ENCODE measurements at places on chromosomes 3 and 15. TPM values are rescaled to one million over a fixed set of nuclear protein-coding genes. Genes with fewer than 3 reads are reported as not detected.

Gene ANKDD1A
- 15.6 TPM for total RNA-seq

Gene INSYN1
- total RNA-seq = 30.1 TPM

DNA sequence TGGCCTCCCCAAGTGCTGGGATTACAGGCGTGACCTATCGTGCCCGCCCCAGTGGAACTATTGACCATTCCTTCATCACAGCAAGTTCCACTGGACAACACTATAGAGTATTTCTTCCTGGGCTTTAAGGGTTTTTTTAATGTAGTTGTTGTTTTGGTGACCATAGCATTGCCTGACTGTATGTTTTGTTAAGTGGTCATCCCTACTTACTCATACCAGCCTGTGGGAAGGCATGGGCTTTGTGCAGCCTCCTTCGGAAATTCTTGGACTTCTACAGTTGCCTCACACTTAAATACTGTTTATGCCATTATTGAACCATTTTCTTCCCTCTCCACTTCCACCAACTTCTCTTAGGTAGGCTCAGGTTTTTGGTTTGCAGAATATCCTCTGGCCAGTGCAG lies 19.9 kb upstream of the ALPK3 start:
- no peak for DNase-seq

DNA sequence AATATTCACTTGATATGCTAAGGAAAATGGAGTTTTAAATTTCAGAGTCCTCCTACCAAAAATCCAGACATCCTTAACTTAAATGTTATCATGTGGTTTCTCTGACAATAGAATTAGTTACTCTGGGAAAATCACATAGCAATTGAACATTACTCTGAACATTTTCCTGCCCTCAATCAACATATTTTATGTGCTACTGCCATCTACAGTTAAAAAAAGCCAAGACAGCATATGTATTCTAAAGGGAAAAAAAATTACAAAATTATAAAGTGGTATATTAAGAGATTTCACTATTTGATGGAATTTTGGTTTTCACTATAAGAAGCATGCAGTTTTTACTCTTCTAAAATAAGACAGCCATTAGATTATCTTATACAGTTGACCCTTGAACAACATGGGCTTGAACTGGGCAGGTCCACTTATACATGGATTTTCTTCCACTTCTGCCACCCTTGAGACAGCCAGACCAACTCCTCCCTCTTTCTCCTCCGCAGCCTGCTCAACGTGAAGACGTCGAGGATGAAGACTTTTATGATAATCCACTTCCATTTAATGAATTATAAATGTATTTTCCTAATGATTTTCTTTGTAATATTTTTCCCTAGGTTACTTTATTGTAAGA lies 122.3 kb downstream of the ATP1B3 start:
- no peak for DNase-seq

GRCh38 chr15:72319985-72320671 lies at the start of gene CELF6:
CELF6 (minus strand) TSS chr15:72320157; CDS start chr15:72319874, 283 bp downstream.
- peak; percentile 86 for DNase-seq

Gene CPEB1
- 2.8 TPM for total RNA-seq

Gene ESYT3
- total RNA-seq = 0.31 TPM

Gene FAM3D
- total RNA-seq = not detected

DNA sequence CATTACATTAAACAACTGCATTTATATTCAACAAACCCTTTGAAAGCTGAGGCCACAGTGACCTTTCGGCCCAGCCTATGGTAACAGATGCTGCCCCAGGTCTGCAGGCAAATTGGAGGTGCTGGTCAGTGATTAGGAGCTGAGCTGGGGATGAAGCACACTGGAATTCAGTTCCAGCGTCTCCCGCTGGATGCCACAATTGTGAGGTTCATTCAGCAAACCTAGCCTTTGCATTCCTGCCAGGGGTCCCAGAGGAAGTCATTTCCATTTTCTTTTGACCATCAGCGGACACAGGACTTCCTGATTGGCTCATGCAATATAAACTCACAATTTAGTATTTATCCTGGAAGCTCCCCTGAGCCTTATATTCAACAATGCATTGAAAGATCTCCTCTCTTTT lies 89.5 kb downstream of the IL20RB start:
- no peak for DNase-seq

DNA sequence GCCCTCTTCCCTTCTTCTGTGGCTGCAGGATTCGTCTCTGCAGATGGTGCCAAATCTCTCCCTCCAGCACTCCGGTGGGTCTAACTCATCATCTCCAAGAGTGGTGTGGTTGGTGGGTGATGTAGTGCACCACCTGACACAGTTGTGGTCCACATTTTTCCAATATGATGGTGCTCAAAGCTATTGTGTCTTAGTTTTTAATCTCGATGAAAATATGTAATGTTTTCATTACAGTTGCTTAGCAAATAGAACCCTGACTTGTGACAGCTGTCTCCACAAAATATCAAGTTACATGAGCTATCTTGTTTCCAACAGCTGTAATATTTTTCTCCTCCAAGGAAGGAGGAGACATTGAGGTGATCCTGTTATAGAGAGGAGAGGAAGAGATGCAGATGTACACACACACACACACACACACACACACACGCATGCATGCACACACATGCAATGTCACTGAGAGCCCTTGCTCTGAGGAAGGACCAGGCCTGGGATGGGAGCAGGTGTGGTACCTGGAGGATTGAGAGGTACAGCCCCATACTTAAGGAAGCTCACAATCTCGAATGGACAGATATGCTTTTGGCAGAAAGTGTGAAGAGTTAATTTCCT lies 15.7 kb upstream of the ESYT3 start:
- no peak for DNase-seq

GRCh38 chr15:89370120-89370977 lies 35.7 kb upstream of the POLG start:
- no peak for DNase-seq

GRCh38 chr15:42796955-42797782 lies 60.2 kb upstream of the CDAN1 start:
- no peak for DNase-seq

Gene APOD
- total RNA-seq = 3.6 TPM

DNA sequence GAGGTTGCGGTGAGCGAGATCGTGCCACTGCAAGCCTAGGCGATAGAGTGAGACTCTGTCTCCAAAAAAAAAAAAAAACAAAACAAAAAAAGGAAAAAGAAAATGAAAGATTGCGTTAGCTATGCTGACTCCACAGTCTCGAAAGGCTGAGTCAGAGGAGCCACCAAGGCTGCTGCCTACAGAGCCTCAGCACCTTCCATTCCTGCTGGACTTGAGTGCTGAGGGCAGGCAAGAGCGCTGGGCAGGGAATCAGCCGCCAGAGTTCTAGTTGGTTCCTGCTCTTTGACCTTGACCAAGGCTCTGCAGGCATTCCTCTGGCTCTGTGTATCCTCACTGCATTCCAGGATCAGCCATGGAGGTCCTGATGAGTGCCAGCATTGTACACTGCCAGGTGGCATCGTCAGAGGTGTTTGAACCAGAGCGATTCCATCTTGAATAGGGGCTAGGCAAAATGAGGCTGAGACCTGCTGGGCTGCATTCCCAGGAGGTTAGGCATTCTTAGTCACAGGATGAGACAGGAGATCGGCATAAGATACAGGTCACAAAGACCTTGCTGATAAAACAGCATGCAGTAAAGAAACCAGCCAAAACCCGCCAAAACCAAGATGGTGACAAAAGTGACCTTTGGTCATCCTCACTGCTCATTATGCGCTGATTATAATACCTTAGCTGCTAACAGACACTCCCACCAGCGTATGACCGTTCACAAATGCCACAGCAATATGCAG lies 5.9 kb downstream of the MESP2 start:
- no peak for DNase-seq

DNA sequence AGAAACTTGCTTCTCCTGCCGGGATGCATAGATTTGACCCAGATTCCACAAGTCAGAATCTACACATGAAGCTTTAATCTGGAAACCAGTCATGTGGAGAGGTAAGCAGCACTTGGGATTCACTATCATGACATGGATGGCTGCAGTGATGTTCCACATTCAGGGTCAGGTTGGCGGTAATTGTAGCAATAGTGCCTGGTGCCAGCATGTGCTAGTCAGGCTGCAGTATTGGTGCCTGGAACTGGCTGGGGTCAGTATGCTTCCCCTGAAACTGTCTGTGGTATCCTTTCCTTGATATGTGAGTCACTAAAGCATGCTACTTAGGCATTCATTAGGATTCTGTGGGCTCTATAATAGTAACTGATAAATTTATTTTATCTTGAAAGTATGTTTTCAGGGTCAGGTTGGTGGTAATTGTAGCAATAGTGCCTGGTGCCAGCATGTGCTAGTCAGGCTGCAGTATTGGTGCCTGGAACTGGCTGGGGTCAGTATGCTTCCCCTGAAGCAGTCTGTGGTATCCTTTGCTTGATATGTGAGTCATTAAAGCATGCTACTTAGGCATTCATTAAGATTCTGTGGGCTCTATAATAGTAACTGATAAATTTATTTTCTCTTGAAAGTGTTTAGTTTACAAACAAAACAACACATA lies 1439.2 kb downstream of the ZPLD1 start:
- no peak for DNase-seq

DNA sequence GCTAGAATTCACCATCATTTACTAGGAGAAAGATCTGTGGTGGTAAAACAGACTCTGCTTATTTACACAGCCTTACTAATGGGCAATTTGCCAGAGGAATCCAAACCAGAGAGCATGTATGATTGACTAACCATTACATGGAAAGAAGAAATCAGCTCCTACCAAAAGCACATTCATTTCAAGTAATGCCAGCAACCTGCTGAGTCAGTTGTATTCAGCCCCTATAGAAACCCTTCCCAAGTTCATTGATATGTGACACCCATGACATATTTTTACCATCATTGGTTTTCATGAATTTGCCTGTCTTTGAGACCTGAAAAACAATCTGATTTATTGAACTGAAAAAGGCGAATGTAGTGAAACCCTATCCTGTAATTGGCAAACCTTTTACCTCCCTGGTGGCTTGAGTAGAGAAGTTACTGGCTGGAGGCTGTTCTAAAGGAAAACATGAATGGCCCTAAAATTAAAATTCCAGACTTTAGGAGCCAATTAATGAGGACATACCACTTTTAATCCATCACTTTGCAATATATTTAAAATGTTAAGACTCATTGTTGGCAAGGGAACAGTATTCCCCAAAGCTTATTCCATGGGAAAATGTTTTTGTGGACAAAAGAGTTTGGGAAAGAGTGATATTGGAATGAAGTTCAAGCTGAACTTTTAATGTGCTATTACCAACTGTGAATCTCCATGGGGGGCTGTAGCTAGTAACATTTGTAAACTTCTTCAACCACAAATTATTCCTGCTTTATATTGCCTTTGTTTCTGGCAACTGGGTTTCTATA lies 542.9 kb downstream of the FHIT start:
- DNase-seq = no peak

Gene NR1I2
- 0.16 TPM for total RNA-seq

DNA sequence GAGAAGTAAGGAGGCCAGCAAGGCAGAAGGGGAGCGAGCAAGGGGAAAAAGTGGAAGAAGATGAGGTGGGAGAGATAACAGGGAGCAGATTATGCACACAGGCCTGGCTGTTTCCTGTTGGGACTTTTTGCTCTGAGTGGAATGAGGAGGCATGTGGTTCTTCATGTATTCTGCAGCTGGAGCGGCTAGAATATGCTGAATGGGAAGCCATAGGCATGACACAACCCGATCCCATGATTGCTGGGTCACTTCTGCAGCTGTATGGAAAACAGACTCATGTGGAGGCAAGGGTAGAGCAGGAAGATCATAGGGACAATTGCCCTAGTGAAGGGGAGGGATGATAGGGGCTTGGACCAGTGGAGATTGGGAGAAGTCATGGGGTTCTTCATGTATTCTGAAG lies 206.0 kb upstream of the SUCLG2 start:
- DNase-seq = no peak

DNA sequence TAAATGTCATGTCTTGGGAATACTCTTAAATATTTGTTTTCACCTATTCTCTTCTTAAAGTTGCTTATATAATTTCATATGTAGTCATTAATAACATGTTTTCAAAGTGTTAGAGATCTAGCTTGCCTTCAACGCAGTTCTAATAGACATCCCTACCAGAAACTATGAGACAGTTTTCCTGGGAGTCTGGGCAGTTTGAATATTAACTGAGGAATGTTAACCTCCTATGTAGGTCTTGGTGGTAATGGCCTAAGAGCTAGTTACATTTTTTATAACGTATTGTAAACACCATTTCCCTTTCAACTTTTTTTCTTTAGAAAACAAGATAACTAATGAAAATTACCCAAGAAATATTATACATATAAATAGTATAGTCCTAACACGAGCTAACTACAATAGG lies 328.2 kb downstream of the TIGIT start:
- no peak for DNase-seq
